Smooth muscle cell of the coronary artery (primary cell): ENCODE measurements at places on chromosomes 2 and 18. TPM values are rescaled to one million over a fixed set of nuclear protein-coding genes. Genes with fewer than 3 reads are reported as not detected.

MZT2A gene
- 49.7 and 105 TPM in 2 replicates for total RNA-seq

PMS1 gene
- total RNA-seq, result 13.0 and 16.0 TPM in 2 replicates

ACYP2 gene
- total RNA-seq, result 7.1 and 9.6 TPM in 2 replicates

IL1F10 gene
- total RNA-seq, result not detected in 2 replicates

FAP gene
- 169 and 182 TPM in 2 replicates for total RNA-seq

MCM6 gene
- 10.3 and 17.4 TPM in 2 replicates for total RNA-seq

DSG1 gene
- total RNA-seq, result not detected in 2 replicates

PDCD1 gene
- not detected in 2 replicates for total RNA-seq

SNED1 gene
- total RNA-seq, result 7.4 and 80.4 TPM in 2 replicates

MRO gene
- not detected in 2 replicates for total RNA-seq

RIT2 gene
- total RNA-seq, result not detected in 2 replicates

SERPINB3 gene
- 2.3 TPM in 1 of 2 replicates, not detected in the other for total RNA-seq

SRD5A2 gene
- total RNA-seq, result not detected in 2 replicates

BCL2 gene
- 0.60 and 7.3 TPM in 2 replicates for total RNA-seq

CPLX4 gene
- total RNA-seq, result not detected in 2 replicates

EGR4 gene
- not detected in 2 replicates for total RNA-seq

ZBTB7C gene
- 4.7 TPM in 1 of 2 replicates, not detected in the other for total RNA-seq

FMNL2 gene
- 12.6 and 13.6 TPM in 2 replicates for total RNA-seq

RESP18 gene
- not detected in 2 replicates for total RNA-seq

PTH2R gene
- 0.08 TPM in 1 of 2 replicates, not detected in the other for total RNA-seq

CELF4 gene
- total RNA-seq, result not detected in 2 replicates

SAP130 gene
- total RNA-seq, result 2.3 and 2.6 TPM in 2 replicates

WNT6 gene
- total RNA-seq, result not detected in 2 replicates

TMEM200C gene
- 0.12 and 0.83 TPM in 2 replicates for total RNA-seq

LHCGR gene
- total RNA-seq, result not detected in 2 replicates

PSMA8 gene
- total RNA-seq, result not detected in 2 replicates

CABLES1 gene
- total RNA-seq, result 11.7 and 13.0 TPM in 2 replicates

ADCYAP1 gene
- under 0.01 TPM in 1 of 2 replicates, not detected in the other for total RNA-seq

DUSP2 gene
- 0.12 and 0.38 TPM in 2 replicates for total RNA-seq

AFG3L2 gene
- 29.3 and 37.1 TPM in 2 replicates for total RNA-seq
